ENCODE measurements at places on chromosomes 5 and 9.

- DNase-seq, result peak; percentile 92
Observed at GRCh38 chr5:171667341-171668096, 118.1 kb upstream of the SMIM23 start.

- DNase-seq, result no peak
Observed at GRCh38 chr9:118281772-118282171, 577.6 kb downstream of the TLR4 start.

DNA sequence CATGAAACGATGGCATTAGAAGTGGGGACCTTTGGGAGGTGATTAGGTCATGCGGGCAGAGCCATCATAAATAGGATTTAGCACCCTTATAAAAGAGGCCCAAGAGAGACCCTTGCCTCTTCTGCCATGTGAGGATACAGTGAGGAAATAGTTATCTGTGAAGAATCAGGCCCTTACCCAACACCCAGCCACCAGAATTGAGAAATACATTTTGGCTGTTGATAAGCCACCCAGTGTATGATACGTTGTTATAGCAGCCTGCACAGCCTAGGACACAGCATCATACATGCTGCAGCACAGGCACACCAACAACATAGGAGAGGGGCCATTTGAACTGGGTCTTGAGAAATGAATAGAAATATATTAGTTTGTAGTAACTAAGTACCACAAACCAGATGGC lies 8.0 kb upstream of the MAMDC2 start:
- DNase-seq, result no peak

DNA sequence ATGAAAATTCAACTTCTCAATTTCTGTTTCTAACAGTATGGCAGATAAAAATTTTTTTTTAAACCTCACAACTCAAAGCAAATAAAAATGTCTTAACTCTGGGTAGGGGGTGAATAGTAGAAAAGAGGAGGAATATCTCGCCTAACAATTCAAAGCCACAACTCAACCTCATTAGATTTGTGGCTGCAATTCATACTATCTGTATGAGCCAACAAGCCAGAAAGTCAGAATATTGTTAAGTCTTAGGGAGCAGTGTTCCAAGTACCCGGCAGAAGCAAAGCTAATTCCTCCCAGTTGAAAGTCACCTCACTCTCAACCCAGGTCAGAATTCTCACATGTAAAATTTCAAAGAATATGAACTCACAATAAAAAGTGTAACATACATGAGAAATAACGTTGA lies 15.0 kb downstream of the PJA2 start:
- DNase-seq, result no peak

GRCh38 chr5:69136293-69136692 lies 30.7 kb upstream of the CCNB1 start:
- peak; percentile 10 for DNase-seq

Data from GM03348 (cell line).